NCI-H1930 (cell line): ENCODE measurements at places on chromosomes 16 and 17.

DNA sequence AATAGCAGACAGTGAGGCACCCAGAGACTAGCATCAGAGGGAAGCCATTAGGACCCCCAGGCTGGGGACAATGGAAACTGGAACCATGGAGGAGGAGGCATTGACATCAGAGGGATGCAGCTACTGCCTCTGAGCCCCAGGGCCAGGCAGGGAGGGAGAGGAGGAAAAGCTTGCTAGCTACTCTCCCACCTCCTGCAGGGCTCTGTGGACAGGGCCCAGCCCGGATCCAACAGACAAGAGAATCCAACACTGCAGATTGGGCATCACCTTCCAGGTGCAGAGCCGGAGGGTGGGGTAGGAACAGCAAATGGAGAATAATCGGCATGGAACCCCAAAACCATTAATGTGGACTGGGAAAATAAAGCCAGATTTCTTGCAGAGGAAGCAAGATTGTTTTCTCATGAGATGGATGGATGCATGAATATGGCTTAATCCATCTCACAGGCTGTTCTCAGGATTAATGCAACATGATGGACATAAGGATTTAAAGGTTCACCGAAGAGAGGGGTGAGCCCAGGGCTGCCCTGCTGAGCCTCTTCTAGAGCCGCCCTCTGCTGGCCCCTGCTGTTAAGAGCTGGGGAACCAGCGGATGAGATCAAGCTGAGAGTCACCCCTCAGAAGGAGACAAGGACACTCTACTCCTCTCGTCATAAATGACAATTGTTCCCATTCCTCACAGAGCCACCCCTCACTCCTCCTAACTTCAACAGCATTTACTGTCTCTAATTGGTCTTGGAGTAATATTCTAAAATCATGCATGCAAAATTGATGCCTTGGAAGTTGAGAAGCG, 48.8 kb downstream of the DNAH3 start:
- DNase-seq = no peak

DNA sequence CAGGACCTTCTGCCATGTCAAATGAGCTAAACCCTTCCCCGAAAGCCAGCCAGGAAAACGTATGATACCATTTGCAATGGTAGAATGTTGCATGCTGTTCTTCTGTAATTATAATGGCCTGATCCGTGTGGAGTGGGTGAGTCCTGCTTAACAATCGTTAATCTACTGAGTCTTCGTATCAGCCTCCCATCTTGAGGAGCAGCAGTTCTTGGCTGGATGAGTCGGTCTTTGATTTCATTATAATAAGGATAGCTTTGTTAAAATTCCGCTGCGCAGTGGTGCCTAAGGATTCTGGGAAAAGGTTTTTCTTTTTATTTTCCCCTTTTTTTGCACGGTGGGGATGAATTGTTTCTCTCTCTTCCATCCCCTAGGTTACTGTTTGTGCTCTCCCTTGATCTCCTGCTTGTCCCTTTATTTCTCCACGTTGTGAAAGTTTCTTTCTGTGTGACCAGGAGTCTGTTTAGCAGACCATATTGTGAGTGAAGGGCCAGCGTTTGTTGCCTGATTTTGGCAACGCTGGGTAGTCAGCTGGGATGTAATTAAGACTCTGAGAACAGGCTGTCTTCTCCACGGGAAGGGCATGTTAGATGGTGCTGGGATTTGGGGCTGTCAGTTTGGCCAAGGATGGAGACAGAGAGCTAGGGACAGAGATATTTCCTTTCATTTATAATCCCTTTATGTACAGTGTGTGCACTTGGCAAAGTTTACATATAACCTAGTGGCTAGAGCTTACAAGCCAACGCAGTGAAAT, 263.0 kb downstream of the FTO start:
- DNase-seq = no peak

GRCh38 chr16:88681084-88681680, 5.1 kb downstream of the SNAI3 start:
- no peak for DNase-seq

DNA sequence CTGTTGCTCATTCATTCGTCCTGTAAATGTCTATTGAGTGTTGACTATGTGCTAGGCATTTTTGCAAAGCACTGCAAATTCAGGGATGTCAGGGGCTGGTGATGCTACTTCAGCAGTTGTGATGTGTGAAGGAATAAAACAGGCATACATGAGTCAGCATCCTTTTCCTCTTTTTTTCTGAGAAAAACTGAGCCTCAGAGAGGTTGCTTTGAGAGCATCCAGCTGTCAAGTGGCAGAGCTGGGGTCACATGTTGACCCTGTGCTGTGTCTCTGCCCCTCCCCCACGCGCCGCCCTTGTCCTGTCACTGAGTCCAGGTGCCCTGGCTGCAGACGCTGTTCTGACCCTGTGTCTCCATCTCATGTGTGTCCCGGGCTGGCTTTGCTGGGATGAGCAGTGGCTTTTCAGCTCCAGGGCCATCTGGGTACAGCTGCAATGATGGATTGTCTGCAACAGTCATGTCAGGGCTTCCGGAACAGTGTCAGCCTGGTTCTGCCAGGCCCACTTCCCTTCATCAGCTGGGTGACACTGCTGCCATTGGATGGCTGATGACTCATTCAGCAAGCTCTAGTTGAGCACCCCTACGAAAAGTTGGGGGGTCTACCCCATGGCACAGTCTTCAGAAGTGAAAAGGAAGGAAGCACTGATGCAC, 14.9 kb downstream of the SEC14L5 start:
- no peak for DNase-seq

DNA sequence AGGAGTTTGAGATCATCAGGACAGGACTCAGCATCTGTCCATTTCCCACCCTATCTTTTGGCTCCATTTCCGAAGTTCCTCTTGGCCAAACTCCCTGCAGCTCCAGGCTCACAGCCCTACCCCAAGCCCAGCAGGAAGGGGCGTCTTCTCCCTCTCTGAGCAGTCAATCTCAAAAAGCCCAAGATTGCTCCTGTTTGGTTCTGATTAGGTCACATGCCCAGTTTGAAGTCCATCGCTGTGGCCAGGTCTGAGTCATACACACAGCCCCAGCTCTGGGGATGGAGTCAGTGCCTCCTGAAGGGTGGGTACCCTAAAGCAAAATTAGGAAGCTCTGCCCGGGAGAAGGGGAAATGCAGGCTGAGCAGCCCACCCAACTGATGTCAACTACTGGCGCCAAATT, 23.9 kb downstream of the SNX20 start:
- DNase-seq = no peak

DNA sequence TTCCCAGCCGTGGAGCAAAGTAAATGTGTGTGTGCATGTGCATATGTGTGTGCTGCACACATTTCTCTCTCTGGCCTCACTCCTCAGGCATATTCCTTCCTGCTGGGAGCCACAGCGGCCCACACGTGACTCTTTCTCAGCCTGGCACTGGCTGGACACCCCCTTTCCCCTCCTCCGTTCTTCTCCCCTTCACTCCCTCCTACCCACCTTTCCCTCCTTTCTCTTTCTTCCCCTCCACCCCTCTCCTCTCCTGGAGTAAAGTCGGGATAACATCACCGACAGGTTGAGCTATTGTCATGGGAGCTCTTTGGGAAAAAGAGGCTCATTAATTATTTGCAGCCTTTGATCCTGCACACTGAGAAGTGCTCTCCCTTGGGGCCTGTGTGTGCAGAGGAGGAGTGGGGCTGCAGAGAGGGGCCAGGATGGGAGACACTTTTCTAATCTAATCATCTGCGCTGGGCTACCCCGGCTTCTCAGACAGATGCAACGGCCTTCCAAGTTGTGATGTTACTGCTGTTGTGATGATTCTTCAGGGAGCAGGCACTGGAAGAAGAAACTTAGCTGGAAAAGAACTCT, 126.3 kb upstream of the HSBP1 start:
- no peak for DNase-seq

GRCh38 chr17:66676421-66676820, 158.5 kb upstream of the CACNG5 start:
- DNase-seq = no peak
